Osteoblast (primary cell): ENCODE measurements at places on chromosomes 11 and 22. TPM values are rescaled to one million over a fixed set of nuclear protein-coding genes. Genes with fewer than 3 reads are reported as not detected.
A peak's percentile ranks its signal among the peaks of the same experiment; 100 is the strongest.

- no peak for DNase-seq
Measured at GRCh38 chr11:20017320-20017719, 143.0 kb downstream of the DBX1 start.

DNA sequence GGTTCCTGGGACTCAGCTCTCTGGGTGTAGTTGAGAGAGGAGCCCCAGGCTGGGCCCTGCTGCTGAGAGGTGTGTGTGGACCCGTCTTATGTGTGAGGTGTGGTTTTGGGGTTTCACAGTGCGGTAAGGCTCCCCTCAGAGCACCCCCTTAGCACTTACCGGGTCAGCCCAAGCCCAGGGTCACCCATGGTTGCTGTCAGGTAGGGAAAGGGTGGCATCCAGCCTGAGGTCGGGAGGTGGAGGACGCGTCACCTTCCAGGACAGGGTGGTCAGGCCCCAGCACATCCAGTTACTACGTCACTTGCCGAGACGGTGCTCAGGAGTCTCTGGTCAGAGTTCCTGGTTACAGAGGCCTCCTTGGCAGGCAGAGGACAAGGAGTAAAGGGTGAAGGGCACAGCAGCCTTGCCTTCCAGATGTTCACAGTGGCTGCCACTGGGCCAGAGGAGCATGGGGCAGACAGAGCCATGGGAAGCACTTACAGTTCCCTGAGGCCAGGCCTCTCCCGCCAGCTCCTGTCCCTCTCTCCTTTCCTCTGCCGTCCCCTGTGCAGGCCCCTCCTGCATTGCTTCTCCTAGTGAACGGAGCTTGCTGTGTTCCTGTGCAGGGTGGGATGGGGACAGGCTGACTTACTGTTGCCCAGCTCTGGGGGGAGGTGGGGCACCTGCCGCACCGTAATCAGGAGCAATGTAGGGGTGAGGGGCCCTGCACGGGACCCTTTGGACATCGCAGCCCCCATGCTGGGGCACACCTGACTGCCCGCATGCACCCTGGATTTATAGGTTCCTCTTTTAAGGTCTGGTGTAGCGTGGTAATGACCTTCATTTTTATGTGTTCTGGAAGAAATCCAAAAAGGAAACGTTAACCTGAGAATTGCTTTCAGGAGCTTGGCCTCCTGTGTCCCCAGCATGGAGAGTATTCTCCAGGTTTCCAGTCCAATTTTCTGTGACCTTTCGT, 285.9 kb downstream of the TBC1D22A start:
- DNase-seq: peak; percentile 38

GRCh38 chr11:27470166-27470565, 2.4 kb downstream of the LGR4 start:
- DNase-seq: no peak

DNA sequence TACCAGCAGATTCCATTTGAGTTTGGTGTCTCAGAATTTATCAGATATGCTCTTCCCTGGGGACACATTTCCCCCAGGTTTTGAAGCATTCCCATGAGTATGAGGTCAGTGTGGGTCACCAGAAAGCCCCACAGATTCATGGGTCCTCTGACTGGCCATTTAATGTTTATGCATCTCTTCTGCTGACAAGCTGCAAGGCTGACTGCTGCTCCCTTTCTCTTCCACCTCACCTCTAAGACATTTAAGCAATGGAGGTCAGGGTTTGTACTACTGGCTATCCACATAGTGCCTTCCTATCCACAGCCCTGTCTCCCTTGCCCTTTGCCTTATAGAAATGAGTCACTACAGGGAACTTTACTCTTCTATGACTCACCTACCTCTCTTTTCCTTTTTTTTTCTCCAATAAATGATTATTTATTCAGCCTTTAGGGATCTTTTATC, 106.0 kb upstream of the TIMP3 start:
- peak; percentile 91 for DNase-seq

GRCh38 chr11:134229126-134229790, 4.8 kb downstream of the VPS26B start:
- DNase-seq: no peak

- peak; percentile 41 for DNase-seq
Measured at GRCh38 chr11:72716290-72716689, 35.9 kb downstream of the ARAP1 start.

DNA sequence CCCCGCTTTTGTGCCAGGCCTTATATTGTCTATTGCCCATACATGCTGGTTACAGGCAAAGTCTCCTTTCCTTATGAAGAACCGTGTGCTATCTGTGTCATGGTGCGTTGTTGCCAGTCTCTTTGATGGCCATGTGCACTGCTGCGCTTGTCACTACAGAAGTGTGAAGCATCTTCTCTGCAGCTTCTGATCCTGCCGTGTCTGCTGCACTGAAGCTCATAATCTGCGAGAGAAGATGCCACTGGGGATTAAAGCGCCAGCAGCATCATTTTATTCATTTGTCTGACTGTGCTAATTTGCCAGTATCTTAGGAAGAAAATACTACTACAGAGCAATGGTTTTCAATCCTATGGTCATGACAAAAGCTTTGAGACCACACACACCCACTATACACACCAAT, 330.1 kb downstream of the FAT3 start:
- DNase-seq: no peak

DNA sequence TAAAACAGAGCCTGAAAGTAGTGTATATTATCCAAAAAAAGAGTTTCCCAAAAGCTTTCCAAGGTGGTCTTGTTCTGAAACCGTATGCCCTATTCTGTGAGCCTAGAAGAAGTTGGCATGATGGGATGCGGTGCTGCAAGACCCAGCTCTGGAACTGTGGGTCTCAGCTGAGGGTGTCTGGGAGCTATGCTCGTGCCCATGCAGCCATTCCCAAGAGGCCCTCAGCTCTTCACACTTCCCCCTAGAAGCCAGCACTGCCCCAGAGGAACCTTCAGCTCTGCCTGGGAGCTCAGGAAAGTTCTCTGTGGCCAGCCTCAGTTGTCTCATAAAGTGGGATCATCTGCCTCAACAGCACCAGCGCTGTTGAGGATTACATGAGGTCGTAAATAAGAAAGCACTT, 6.4 kb upstream of the SYT12 start:
- DNase-seq: peak; percentile 57

DNA sequence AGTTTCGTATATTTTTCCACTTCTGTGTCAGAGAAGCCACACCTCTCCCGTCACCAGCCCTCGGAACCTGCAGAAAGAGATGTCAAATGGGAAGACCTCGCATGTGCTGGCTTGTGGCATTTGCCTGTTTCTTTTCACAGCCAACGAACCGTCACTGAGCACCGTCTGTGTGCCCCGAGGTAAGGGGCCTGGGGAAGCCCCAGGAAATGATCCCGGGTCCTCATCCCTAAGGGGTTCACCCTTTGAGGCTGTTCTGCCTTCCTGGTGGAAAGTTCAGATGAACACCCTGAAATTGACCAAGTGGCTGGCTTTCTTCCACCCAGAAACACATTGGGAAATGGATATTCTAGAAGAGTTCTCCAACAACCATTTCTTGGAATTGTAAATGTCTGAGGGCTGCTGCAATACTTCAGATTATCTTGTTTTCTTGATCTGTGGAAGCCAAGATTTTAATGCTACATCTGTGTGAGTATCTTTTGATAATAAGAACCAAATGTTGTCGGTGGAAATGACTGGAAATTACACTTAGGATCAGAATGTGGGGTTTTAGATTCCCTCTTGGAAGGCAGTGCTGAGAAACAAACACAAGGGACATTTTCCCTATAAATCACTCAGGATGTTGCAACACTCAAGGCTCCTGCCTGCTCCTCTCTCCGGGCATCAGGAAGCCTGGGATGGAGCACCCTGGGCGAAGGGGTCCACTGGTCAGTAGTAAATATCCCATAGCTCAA, 37.6 kb downstream of the RIBC2 start:
- peak; percentile 95 for DNase-seq

- DNase-seq: no peak
Measured at GRCh38 chr11:88590361-88590760, 252.8 kb upstream of the CTSC start.

DNA sequence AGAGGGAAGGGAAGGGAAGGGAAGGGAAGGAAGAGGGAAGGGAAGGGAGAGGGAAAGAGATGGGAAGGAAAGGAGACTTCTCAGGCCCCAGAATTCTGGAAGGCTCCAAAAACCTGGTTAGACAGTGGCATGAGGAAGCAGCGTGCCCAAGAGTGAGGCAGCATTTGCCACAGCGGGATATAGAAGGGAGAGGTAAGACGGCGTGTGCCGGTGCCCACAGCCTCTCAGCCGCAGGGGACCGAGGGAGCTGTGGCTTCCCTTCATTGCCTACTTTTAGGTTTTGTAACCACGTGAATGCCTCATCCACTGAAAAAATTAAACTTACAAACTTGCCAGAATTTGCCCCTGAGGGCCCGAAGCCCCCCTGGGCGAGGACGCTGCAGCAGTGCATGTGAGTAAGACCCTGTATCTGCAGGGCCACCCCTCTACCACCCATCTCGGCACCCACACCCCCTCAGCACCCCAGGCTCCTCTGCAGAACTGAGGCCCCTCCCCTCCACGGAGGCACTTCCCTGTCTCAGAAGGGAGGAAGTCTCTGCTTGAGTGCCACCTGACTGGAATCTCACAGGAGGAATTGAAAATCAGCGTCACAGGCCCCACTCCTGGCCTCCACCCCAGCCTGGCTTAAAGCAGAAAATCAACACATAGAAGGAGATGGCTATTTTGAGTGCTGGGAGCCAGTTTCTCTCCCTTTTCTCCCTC, 58.1 kb downstream of the LINC01488 start:
- peak; percentile 91 for DNase-seq

DNA sequence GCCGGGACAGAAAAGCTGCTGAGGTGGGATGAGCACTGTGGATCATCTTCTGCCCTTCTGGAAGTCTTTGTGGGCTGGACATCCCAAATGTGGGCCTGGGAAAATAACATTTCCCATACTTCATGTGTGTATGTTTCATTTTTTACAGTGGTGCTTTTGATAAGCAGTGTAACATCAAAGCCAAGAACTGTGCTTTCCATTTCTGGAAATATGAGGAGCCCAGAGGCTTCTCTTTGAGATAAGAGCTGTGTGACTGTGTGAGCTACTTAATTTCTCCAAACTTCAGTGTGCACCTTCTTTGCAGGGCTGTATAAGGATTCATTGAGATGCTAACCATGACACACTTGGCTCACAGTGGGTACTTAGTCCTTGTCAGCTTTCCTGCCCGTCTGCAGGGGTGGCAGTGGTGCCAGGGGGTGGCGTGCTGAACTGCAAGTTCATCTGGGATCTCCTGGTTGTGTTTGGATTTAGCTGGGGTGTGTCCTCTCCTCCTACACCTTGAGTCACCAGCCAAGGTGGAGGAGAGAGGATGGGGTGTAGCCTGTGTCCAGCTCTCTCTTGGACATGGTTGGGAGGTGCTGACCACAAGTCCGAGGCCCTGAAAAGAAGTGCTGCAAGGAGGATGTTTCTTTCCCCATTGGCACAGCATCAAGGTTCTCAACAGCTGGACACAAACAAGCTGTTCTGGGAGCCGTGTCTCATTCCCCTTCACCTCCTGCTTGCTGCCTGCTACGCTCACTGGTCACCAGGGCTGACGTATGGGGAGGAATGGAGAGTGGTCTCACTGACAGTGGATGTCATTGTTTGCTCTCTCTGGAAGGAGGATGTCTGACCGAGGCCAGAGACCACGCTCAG, 139.4 kb downstream of the TEAD1 start:
- no peak for DNase-seq

DNA sequence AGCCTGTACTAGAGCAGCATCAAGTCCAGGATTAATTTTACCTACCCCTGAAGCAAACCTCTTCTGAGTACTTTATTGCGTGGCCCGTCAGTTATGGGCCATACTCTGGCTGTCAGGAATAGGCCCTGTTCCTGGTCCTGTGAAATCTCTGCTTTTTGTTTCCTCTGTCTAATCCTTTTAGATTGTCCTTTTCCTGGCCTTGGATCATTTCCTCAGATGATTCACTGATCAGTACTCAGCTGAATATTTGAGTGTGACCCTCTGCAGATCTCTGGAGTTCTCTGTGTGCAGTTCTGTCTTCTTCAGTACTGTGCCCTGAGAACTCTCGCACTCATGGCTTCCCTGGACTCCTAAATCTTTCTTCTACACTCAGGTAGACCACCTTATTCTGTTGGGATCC, 123.5 kb downstream of the UVRAG start:
- no peak for DNase-seq

- no peak for DNase-seq
Measured at GRCh38 chr11:11732116-11732515, 109.7 kb upstream of the USP47 start.

- no peak for DNase-seq
Measured at GRCh38 chr11:93572171-93572570, 29.0 kb upstream of the SMCO4 start.

DNA sequence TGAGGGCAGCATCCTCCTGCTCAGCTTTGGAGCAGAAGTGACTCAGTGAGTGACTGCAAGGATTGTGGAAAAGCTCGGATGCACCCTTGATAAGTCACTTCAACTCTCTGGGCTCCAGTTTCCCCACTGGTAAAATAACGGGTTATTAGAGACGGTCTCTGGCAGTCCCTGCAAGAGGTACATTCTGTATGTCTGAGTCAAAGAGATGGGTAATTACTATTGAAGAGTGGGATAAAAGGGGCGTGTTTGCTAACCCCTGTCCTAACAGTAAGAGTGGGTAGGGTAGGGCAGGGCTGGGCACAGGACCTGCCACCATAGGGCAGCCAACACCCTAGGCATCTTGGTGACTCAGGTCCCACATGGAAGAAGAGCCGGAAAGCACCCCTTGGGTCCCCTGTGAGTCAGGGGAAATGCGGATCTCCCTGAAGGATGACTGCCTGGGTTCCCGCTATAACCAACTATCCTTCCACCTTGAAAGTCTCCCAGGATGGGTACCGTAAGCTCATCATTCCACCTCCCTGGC, 7.3 kb upstream of the AHNAK start:
- peak; percentile 95 for DNase-seq

GRCh38 chr22:24994070-24994763, 41.7 kb downstream of the KIAA1671 start:
- DNase-seq: peak; percentile 97

DNA sequence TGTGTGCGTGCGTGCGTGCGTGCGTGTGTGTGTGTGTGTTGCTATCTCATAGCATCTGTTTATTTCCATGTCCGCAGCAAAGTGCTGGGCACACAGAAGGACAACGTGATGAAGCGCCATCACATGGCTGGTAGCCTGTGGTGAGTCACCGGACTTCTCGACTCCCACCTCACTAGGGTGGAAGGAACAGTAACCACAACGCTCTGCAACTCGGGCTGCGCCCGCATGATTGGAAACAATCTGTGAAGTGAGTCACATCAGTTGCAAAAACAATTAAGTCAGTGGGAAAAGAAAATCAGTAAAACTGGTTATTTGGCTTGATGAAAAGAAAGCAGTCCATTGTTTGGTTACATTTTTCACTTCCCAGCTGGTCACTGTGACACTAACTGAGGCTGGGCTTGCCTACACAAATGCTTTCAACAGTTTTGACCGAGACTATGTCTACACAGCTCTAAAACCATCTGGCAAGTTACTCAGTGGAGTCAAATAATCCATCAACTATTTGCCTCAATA, 437.3 kb upstream of the CADM1 start:
- DNase-seq: no peak

TCIRG1 gene
- total RNA-seq: 85.4 and 87.5 TPM in 2 replicates

ANKK1 gene
- under 0.01 TPM in 1 of 2 replicates, not detected in the other for total RNA-seq

GGTLC3 gene
- total RNA-seq: not detected in 2 replicates

LMO2 gene
- total RNA-seq: 1.4 and 2.1 TPM in 2 replicates

HTR3A gene
- not detected in 2 replicates for total RNA-seq

YPEL4 gene
- 0.59 and 0.72 TPM in 2 replicates for total RNA-seq
